HT-29 (cell line): ENCODE measurements at places on chromosomes 11 and 22. TPM values are rescaled to one million over a fixed set of nuclear protein-coding genes. Genes with fewer than 3 reads are reported as not detected.

The RIMBP3B gene
- total RNA-seq = not detected in 2 replicates

The ZNF408 gene
- 15.8 and 17.5 TPM in 2 replicates for total RNA-seq

The ADM gene
- 33.3 and 37.6 TPM in 2 replicates for total RNA-seq

The TSPAN32 gene
- total RNA-seq = 1.4 and 2.5 TPM in 2 replicates

The THAP12 gene
- 27.4 and 33.0 TPM in 2 replicates for total RNA-seq

The ZFTA gene
- total RNA-seq = 22.1 and 35.2 TPM in 2 replicates

GRCh38 chr11:107050121-107050520, 31.8 kb upstream of the GUCY1A2 start:
- no peak for DNase-seq

GRCh38 chr22:49025791-49026493, 801.7 kb downstream of the BRD1 start:
- no peak for DNase-seq

DNA sequence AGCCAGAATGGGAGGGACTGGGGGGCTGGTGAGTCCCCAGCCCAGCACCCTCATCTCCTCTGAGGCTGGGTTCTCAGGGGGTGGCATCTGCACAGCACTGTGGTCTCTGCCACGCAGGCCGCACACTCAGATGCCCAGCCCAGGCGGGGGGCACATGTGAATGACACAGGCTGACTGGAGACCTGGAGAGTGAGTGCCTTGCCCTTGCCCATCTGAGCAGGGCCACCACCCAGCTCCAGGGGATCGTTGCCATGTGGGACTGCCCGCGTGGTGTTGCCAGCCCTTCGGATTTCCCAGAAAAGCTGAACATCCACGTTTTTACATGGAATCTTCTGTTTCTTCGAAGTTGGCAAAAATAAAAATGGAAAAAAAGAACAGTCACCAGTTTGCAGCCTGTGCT, 18.9 kb downstream of the PRDM11 start:
- no peak for DNase-seq

GRCh38 chr11:64339754-64340408, at the start of gene CCDC88B:
Gene CCDC88B (plus strand): TSS chr11:64340204. CDS start chr11:64340267, 63 bp downstream.
- no peak for DNase-seq

- DNase-seq = no peak
Observed at GRCh38 chr22:37633089-37633624, 6.3 kb upstream of the SH3BP1 start.

DNA sequence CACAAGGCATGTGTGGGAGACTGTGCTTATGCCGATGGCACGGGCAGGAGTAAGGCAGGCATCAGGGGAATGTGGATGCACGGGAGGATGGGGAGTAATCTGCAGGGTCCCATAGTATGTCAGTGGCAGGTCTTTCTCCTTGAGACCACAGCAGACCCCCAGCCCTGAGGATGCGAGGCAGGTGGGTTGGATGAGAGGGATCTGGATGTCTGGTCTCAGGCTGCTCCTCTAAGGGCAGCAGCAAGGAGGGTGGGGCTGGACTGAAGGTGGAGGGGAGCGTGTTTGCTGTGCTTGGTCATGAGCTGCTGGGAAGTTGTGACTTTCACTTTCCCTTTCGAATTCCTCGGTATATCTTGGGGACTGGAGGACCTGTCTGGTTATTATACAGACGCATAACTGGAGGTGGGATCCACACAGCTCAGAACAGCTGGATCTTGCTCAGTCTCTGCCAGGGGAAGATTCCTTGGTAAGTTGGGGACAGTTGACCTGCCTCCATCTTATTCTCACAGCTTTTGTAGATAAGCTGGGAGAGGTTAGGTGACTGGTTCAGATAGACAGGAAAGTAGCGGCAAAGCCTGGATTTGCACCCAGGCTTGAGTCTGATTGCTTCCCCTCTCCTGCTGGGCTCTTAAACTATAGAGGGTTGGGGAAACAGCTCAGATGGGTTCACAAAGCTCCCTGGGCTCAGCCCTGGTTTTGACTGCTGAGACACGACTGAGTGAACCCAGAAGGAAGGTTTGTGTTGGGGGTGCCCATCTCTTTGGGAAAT, at the start of gene APOL1:
Gene APOL1, plus strand, starts transcription at position 380 of the 769 bp plus-strand sequence. CDS start 1,823 bp downstream, outside the sequence.
- DNase-seq = peak; percentile 70

GRCh38 chr11:70476669-70477068, 78.3 kb downstream of the CTTN start:
- no peak for DNase-seq

GRCh38 chr11:121129362-121130340, 28.6 kb downstream of the TECTA start:
- peak; percentile 8 for DNase-seq
